Keratinocyte (primary cell): ENCODE measurements at places on chromosomes 11 and 22. TPM values are rescaled to one million over a fixed set of nuclear protein-coding genes. Genes with fewer than 3 reads are reported as not detected.

The SEZ6L gene
- not detected in 3 replicates for polyA plus RNA-seq

GRCh38 chr11:27694992-27695391 lies 5.3 kb downstream of the BDNF start:
- no peak overlapping the region for H3K4me3 ChIP-seq
- DNase-seq, result no peak
- no peak overlapping the region for H3K27ac ChIP-seq

DNA sequence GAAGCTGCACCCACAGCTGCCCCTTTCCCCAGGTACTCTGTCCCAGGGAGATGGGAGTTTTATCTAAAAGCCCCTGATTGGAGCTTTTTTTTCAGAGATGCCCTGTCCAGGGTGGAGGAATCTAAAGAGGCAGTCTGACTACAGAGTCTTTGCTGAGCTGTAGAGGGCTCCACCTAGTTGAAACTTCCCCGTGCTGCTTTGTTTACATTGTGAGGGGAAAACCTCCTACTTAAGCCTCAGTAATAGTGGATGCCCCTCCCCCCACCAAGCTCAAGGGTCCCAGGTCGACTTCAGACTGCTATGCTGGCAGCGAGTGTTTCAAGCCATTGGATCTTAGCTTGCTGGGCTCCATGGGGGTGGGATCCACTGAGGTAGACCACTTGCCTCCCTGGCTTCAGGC lies 470.1 kb upstream of the LARGE1 start:
- no peak overlapping the region for H3K4me3 ChIP-seq
- H3K27ac ChIP-seq, result no peak overlapping the region
- no peaks in the 10 kb centered on the region for H3K4me1 ChIP-seq
- no peak for DNase-seq
- no peaks in the 10 kb centered on the region for H3K36me3 ChIP-seq

DNA sequence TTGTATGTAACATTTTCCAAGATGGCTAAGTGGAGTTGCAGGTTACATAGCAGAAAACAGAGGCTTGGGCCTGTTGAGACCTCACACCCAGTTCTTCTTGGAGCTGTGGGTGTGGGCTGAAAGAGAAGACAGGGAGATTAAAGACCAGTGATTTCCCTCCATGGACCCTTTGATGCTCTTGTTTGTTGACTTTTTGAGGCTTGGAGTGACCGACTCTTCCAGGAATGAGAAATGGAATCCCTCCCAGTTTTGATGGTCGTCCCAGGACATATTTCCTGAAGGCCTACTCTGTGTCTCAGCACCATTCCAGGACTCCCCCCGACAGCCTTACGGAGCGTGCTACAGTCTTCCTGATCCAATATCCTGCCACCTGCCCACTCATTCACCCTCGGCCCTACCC lies 96.9 kb downstream of the PTPRJ start:
- DNase-seq, result no peak
- H3K36me3 ChIP-seq, result no peaks in the 10 kb centered on the region
- no peaks in the 10 kb centered on the region for H3K27me3 ChIP-seq
- H3K4me3 ChIP-seq, result no peak overlapping the region

The OR9G1 gene
- polyA plus RNA-seq, result not detected in 3 replicates

DNA sequence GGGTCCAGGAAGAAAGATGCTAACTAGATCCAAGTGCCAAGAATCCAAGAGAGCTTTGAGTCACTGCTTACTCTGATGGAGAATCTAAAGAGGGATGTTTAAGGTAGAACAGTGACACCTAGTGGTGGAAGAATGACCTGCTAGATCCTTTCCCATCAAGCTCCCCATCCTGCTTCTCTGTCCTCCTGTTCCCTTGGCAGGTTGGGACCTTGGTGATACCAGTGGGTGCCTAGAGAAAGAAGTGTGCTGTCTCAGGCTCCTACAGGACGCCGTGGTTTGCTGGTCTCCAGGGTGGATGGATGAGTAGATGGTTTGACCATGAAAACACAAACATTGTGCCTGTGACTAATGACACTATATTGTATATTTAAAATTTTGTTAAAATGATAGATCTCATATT lies 383.7 kb downstream of the TMEM135 start:
- no peaks in the 10 kb centered on the region for H3K36me3 ChIP-seq
- no peak overlapping the region for H3K27ac ChIP-seq
- H3K4me1 ChIP-seq, result peaks cover 22% of the 10 kb centered on the region
- no peaks in the 10 kb centered on the region for H3K27me3 ChIP-seq
- peak; percentile 80 for DNase-seq
- no peak overlapping the region for H3K4me3 ChIP-seq

GRCh38 chr11:27013781-27014361 lies 20.0 kb downstream of the FIBIN start:
- no peak for DNase-seq
- no peaks in the 10 kb centered on the region for H3K27me3 ChIP-seq
- no peak overlapping the region for H3K4me3 ChIP-seq
- H3K36me3 ChIP-seq, result no peaks in the 10 kb centered on the region
- H3K4me1 ChIP-seq, result peaks cover 10% of the 10 kb centered on the region

The MS4A14 gene
- polyA plus RNA-seq, result not detected in 3 replicates

GRCh38 chr11:126879516-126879915 lies 121.1 kb downstream of the KIRREL3 start:
- H3K27ac ChIP-seq, result no peak overlapping the region
- H3K36me3 ChIP-seq, result no peaks in the 10 kb centered on the region
- no peak overlapping the region for H3K4me3 ChIP-seq

DNA sequence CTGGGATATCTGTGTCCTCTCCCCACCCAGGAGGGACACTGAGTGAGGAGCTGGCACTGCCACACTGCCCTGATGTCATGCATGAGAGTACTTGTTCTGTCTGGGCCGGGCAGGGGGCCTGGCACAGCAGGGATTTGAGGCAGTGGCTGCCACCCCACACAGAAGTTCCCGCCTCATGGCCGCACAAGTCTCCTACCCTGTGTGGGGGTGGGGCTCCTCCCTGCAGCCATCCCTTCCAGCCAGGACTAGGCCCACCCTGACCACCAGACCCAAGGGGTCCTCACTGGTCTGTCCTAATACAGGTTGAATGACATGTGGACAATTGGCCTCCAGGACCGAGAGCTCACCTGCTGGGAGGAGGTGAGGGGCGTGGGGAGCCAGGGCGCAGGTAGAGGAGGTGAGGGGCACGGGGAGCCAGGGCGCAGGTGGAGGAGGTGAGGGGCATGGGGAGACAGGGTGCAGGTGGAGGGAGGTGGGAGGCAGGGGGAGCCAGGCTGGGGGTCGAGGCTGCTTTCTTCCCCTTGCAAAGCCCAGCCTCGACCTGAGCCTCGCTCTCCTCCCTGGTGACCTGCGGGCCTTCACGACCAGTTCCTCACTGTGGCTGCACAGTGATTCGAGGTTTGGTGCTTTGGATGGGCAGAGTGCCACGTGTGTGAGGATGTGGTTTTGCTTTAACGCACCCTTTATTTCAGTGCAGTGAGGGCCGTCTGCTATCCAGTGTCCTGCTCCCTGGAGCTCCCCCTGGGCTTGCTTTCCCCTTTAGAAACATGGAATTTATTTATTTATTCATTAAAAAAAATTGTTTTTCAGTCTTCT lies 7.4 kb downstream of the LZTR1 start:
- no peak overlapping the region for H3K27ac ChIP-seq
- no peaks in the 10 kb centered on the region for H3K27me3 ChIP-seq
- H3K36me3 ChIP-seq, result peaks cover 52% of the 10 kb centered on the region
- no peak for DNase-seq
- no peak overlapping the region for H3K4me3 ChIP-seq
- H3K4me1 ChIP-seq, result no peaks in the 10 kb centered on the region

DNA sequence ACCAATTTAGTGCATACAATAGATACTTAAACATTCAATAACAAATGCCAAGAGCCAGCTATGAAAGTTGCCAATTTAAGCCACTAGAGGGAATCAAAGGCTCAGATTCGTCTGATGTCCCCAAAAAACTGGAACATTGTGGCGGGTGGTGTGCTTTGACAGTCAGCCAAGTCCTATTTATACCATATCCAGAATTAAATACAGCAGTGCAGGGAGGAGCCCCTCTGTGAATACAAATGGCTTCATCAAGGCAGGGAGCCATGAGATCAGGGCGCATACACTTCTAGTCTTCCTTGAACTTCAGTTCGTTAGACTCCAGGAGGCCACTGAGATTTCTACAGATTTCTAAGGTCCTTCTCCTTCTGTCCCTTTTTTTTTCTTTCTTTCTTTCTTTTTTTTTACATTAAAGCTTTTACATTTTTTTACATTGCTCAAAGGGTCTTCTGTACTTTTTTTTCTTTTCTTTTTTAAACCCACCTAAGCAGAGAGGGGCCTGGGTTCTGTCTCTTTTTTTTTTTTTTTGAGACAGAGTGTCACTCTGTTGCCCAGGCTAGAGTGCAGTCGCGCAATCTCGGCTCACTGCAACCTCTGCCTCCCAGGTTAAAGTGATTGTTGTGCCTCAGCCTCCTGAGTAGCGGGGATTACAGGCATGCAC lies 41.5 kb upstream of the HSPA8 start:
- no peaks in the 10 kb centered on the region for H3K27me3 ChIP-seq
- DNase-seq, result no peak
- H3K27ac ChIP-seq, result no peak overlapping the region
- H3K4me3 ChIP-seq, result no peak overlapping the region
- no peaks in the 10 kb centered on the region for H3K36me3 ChIP-seq

DNA sequence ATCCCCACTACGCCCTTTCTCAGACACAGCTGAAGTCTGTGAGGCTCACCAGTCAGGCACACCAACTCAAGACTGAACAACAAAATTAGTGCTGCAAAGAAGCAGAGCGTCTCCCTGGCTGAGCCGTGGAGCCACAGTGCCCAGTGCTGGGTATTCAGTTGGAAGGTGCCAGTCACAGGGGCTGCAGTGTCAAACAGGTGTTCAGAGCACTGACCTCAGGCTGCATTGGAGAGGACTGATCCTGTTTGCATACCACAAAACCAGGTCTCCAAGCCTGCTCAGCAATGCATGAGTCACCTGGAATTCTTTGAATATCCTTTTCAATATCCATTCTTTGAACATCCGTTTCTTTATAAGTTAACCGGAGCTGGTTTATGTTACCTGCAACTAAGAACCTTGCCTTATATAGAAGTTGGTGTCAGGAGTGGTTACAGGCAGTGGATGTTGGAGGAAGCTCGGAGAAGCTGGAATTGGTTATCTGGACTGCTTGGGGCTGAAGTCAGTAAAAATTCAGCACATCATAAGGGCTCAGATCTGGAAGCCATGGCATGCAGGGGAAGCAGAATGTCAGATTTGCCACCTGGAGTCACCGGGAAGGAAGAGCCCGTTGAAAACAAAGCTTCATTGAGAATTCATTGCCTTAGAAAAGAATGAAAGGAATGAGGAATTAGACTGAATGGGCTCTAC lies 30.3 kb downstream of the PDGFB start:
- peak; percentile 83 for DNase-seq
- H3K4me1 ChIP-seq, result peaks cover 40% of the 10 kb centered on the region
- peak overlapping the region; percentile 9 for H3K4me3 ChIP-seq
- no peaks in the 10 kb centered on the region for H3K27me3 ChIP-seq

DNA sequence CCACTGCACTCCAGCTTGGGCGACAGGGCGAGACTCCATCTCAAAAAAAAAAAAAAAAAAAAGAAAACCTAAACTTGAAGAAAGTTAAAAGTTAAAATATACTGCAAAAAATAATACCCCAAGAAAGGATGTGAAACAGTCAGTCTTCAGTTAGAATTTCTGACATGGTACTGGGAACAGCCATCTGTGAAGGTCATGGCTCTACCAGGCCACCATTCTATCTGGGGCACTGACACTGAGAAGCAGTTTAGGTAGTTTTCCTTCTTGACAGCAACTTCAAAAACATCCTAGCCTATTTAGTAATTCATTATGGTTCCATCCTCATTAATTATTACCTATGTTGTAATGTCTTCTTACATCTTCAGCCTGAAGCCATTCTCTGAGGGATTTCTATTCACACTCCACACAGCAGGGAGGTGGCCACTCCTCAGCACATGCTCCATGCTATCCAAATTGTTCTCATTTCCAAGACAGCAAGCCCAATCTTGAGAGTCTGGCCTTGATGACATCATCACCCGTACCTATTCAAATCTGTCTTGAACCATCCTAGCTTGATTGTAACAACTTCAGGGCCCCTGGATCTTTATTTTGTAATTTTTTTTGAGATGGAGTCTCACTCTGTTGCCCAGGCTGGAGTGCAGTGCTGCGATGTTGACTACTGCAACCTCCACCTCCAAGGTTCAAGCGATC lies 38.2 kb downstream of the SERPIND1 start:
- H3K27ac ChIP-seq, result no peak overlapping the region
- H3K36me3 ChIP-seq, result peaks cover 23% of the 10 kb centered on the region
- peaks cover 4% of the 10 kb centered on the region for H3K4me1 ChIP-seq
- no peaks in the 10 kb centered on the region for H3K27me3 ChIP-seq

The UPK3A gene
- not detected in 3 replicates for polyA plus RNA-seq

The HTR3A gene
- not detected in 3 replicates for polyA plus RNA-seq

- H3K36me3 ChIP-seq, result no peaks in the 10 kb centered on the region
- H3K4me1 ChIP-seq, result no peaks in the 10 kb centered on the region
- no peak overlapping the region for H3K27ac ChIP-seq
- DNase-seq, result no peak
These were observed 43.5 kb upstream of the KCNJ11 start for GRCh38 chr11:17432002-17432401.

GRCh38 chr11:96486890-96487611 lies 97.2 kb downstream of the JRKL start:
- H3K36me3 ChIP-seq, result no peaks in the 10 kb centered on the region
- no peak for DNase-seq
- H3K4me1 ChIP-seq, result no peaks in the 10 kb centered on the region
- no peak overlapping the region for H3K4me3 ChIP-seq
- H3K27me3 ChIP-seq, result no peaks in the 10 kb centered on the region

The RFPL3 gene
- not detected in 3 replicates for polyA plus RNA-seq
